Hematopoietic multipotent progenitor cell treated with erythropoietin and hydrocortisone succinate and interleukin-3 and kit ligand, for 15 days (in vitro differentiated cells): ENCODE measurements at places on chromosomes 6 and 20.
A peak's percentile ranks its signal among the peaks of the same experiment; 100 is the strongest.

DNA sequence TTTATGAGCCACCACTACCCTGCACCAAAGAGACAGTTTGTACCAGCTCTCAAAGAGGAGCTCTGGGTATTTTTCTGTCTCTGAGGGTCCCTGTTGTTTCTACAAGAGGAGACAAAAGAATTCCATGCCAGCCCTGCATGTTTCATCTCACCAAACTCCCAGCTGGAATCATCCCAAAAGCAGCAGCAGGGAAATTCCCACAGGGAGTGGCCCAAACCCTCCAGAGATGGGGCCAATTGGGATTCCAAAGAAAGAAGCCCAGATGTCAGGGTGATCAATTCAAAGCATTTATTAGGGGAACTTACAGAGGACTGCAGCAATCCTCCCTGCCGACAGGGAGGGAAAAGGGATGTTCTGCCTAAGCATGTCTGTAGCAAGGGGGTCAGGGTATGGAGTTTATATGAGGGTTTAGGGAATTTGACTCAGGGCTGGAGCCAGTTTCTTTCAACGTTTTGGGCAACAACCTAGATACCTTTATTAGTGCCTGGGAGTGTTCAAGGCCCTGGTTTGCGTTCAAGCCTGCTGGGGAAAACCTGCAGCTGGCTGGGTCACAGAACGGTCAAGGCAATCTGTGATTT, 47.2 kb downstream of the MUC22 start:
- no peak for DNase-seq

DNA sequence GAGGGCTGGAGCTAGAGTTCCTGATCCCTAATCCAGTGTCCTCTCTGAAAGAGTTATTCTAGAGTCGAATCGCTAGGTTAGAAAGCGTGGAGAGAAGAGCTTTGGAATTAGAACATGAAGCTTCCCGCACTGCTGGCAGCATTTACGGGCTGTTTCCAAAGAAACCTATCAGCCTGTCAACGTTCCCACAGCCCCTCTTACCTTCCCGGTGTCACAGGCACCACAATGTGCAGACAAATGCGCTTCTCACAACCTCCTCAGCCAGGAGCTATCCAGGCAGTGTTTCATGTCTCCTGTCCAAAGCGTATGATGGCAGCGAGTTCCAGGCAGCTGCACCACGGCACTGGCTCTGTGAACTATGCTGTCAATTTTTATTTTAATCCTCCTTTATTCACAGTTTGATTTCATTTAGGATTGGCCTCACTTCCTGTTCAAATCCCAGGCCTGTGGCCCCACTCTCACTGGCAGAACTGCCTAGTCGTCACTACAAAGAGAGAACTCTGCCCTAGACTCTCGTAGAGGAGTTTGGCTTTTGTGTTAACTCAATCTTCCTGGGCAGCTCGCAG, 322.8 kb upstream of the SOX4 start:
- no peak for DNase-seq

DNA sequence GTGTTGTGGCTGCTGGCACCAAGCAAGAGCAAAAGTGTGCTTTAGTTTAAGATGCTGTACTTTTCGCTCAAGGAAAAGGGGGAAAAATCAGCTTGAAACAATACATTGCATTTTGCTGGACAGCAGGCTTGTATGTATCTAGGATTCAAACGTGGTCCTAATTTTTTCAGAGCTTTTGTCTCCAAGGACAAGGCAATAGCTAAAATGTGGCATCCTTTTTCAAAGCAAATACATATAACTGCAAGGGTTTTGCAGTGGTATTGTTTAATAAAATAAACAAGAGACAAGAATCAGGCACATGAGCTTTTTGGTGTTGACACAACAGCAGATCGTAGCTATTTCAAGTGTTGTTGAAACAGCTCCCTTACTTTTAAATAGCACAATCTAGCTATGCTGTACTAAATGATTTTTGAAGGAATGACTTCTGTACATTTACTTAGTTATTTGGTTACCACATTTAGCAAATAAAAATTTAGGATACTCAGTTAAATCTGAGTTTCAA, 137.0 kb upstream of the HEY2 start:
- no peak for DNase-seq

DNA sequence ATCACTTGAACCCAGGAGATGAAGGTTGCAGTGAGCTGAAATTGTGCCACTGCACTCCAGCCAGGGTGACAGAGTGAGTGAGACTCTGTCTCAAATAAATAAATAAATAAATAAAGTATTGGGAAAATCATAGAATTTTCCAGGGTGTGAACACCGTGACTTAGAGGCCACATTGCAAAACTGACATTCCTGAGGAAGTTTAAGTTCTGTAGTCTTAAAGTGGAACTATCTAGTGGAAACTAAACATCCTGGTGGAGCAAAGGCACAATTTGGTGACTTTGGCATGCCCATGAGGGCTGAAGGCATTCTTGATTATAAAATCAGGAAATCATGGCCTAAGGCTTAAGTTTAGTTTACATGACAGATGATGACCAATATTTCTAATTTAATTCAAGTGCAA, 32.7 kb upstream of the MCM3 start:
- DNase-seq: no peak

DNA sequence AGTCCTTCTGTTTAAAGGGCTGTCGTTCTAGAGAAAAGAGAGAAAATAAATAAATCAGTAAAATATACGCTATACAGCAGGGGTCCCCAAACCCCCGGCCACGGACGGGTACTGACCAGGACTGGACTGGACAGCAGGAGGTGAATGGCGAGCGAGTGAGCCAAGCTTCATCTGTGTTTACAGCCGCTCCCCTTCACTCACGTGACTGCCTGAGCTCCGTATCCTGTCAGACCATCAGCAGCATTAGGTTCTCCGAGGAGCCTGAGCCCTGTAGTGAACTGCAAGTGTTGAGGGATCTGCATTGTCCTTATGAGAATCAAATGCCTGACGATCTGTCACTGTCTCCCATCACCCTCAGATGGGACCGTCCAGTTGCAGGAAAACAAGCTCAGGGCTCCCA, 76.5 kb downstream of the ZNF217 start:
- no peak for DNase-seq

GRCh38 chr20:53579581-53580375, 13.9 kb downstream of the ZNF217 start:
- DNase-seq: peak; percentile 24

GRCh38 chr6:166351715-166352285, 9.5 kb upstream of the SFT2D1 start:
- DNase-seq: no peak

DNA sequence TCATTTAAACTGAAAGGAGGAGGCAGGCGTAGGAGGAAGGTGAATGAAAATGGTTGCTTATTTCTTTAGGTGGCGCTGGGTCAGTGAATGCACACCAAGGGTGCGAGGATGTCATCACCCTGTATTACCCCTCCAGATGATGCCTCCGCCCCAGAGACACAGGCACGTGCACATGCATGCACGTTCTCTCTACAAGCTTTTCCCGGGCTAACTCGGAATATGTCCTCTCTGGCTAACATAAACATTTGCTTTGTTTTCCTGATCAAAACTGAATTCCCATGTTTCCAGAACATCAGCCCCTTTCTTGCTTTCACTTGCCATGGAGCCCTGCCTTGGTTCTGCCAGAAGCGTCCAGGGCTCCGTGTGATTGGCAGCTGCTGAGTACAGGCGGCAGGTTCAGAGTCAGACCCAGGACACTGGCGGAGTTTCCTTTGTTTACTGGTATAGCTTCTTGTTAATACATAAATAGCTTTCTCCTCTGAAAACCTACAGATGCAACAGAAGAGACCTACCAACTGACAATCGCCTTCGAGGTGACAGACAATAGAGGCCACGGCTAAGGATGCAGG, 131.2 kb upstream of the RPS6KA2 start:
- no peak for DNase-seq

DNA sequence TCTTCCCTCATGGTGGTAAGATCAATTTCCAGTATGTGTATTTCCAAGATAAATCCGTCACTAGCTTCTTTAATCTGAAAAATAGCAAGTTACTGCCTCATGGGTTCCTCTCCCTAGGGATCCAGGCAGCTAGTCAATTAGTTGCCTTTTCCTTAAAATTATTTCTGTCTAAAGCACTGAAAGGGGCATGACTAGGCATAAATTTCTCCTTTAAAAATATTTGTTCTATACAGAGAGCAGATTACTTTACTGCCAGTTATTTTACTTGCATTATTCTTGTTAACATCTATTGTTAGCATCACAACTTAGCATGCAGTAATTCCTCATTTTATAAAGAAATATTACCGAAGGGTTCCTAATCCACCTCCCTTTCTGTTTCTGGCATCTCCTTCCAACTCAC, 1.4 kb downstream of the MTCL3 start:
- DNase-seq: no peak

DNA sequence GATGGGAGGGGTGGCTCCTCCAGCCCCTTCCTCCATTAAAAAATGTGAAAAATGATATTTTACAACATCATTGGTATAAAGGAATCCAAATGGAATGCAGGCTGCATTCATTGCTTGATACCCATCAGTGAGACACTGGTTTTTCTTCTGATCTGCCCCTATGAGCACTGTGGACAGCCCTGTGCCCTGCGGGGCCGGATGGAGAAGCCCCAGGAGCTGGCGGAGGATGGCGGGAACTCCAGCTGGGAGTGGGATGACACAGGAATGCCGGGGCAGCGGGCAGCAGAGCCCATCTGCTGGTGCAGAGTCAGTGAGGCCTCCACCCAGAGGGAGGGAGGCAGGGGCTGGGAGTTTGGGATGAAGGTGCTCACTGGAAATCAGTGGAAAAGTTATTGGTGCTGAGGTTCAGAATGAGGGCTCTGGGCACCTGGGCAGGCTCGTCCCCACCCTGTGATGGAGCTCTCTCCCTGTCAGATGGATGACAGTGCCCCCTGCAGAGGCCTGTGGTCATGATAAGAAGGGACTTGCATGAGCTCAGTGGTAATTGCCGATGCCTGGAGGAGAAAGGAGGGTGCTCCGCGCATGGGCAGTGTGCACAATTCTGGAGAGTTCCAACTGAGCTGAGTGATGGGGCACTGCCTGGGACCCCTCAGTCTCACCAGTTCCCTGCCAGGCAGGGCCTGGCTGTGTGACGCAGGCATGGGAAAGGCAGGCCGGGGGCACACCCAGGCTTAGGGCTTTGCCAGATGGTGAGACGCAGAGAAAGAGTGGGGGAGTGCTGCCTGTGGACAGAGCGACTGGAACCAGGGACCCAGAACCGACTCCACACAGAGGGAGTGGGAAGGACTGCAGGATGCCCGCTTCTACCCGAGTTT, 23.2 kb downstream of the CTCFL start:
- DNase-seq: no peak

GRCh38 chr20:40109136-40109535, 579.9 kb downstream of the MAFB start:
- no peak for DNase-seq
